ENCODE measurements at places on chromosomes 16 and 17. TPM values are rescaled to one million over a fixed set of nuclear protein-coding genes. Genes with fewer than 3 reads are reported as not detected.

CX3CL1 gene
- 47.5 TPM for total RNA-seq

HSBP1 gene
- total RNA-seq, result 86.2 TPM

CLCN7 gene
- total RNA-seq, result 138 TPM

CACNA1H gene
- 10.9 TPM for total RNA-seq

MRPS23 gene
- 36.0 TPM for total RNA-seq

NEUROD2 gene
- total RNA-seq, result not detected

SYT17 gene
- total RNA-seq, result 13.7 TPM

NATD1 gene
- 19.5 TPM for total RNA-seq

CACNG5 gene
- not detected for total RNA-seq

MTHFSD gene
- 18.7 TPM for total RNA-seq

- H3K27me3 ChIP-seq, result no peaks in the 10 kb centered on the region
- H3K27ac ChIP-seq, result no peak overlapping the region
- H3K36me3 ChIP-seq, result no peaks in the 10 kb centered on the region
- no peak overlapping the region for H3K4me3 ChIP-seq
Measured at GRCh38 chr16:64841071-64841470, 280.8 kb downstream of the CDH11 start.

GRCh38 chr16:11452746-11453389 is 107.6 kb downstream of the RMI2 start:
- no peaks in the 10 kb centered on the region for H3K4me1 ChIP-seq
- no peak overlapping the region for H3K4me3 ChIP-seq
- no peaks in the 10 kb centered on the region for H3K27me3 ChIP-seq
- no peaks in the 10 kb centered on the region for H3K36me3 ChIP-seq
- no peak overlapping the region for H3K27ac ChIP-seq
- DNase-seq, result no peak

GRCh38 chr17:18626152-18626870 is 17.9 kb downstream of the TBC1D28 start:
- H3K27ac ChIP-seq, result no peak overlapping the region
- peak; percentile 54 for DNase-seq
- peak overlapping the region; percentile 50 for H3K4me3 ChIP-seq
- H3K27me3 ChIP-seq, result no peaks in the 10 kb centered on the region

DNA sequence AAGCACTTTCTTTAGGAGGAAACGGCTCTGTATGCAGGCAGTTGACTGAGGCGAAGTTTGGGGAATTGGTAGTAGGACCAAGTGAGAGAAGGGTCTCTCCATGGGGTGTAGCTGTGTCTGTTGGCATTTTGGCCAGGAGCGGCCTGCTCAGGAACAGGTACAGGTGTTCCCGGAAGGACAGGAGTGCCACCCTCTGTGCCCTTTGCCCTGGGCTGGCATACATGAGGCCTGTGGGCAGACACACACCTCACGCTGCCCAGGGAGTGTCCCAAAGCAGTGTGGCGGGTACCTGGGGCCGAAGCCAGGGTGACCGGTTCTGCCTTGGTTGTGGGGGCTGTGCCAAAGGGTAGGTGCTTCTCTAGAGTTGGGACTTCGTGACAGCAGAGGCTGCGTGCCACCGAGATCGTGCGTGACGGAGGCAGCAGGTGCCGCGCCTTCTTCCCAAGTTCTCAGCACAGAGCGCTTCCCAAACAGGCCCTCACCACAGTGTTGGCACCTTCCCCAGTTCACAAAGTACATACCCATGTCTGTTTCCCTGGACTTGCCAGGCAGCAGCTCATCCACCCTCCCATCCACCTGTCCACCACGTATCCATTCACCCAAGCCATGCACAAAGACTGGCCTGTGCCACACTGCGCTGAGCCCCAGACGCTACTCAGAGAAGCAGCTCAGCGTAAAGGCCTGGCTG is 19.9 kb upstream of the TCF25 start:
- H3K4me3 ChIP-seq, result no peak overlapping the region
- H3K36me3 ChIP-seq, result no peaks in the 10 kb centered on the region
- H3K27ac ChIP-seq, result no peak overlapping the region
- no peaks in the 10 kb centered on the region for H3K27me3 ChIP-seq
- DNase-seq, result no peak

GRCh38 chr16:89369266-89369895 is 121.0 kb downstream of the ANKRD11 start:
- H3K27me3 ChIP-seq, result no peaks in the 10 kb centered on the region
- peaks cover 50% of the 10 kb centered on the region for H3K4me1 ChIP-seq
- no peak overlapping the region for H3K4me3 ChIP-seq
- peaks cover 5% of the 10 kb centered on the region for H3K36me3 ChIP-seq
- H3K27ac ChIP-seq, result no peak overlapping the region
- DNase-seq, result peak; percentile 42

GRCh38 chr16:67129422-67129821 is 19.7 kb downstream of the PHAF1 start:
- H3K27ac ChIP-seq, result no peak overlapping the region
- DNase-seq, result no peak
- no peaks in the 10 kb centered on the region for H3K27me3 ChIP-seq
- H3K4me3 ChIP-seq, result no peak overlapping the region
- H3K36me3 ChIP-seq, result peaks cover 66% of the 10 kb centered on the region
- H3K4me1 ChIP-seq, result no peaks in the 10 kb centered on the region

DNA sequence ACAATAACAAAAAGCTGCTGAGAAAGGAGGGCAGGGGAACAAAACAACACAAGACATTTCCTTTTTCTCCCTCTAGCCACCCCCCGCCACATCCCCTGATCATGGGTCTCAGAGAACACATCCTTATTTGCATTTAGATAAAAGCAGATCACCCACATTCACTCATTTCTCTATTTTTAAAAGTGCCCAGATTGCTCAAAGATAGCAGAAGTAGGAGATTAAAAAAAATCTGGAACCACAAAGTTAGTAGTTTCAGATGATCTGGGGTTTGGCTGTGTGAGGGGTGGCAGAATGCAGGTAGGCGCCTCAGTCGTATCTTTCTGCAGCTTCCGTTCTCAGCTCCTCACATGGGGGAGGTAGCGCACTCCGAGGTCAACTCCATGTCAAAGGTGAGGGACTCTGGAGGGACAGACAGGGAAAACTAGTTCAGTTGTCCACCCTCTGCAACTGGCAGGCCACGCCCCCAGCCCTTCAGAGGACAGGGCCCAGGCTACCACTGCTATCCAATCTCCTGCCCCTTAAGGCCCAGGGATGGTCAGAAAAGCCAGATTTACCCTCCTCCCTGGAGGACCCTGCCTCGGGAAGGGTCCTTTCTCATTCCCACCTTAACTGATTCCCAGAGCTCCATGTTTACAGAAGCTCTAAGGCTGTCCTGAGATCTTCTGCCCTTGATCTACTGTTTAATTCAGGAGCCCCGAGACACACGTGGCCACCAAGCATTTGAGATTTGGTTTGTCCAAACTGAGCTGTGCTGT is 27.3 kb downstream of the STAT5A start:
- DNase-seq, result no peak
- H3K4me1 ChIP-seq, result peaks cover 36% of the 10 kb centered on the region
- peak overlapping the region; percentile 11 for H3K27ac ChIP-seq

DNA sequence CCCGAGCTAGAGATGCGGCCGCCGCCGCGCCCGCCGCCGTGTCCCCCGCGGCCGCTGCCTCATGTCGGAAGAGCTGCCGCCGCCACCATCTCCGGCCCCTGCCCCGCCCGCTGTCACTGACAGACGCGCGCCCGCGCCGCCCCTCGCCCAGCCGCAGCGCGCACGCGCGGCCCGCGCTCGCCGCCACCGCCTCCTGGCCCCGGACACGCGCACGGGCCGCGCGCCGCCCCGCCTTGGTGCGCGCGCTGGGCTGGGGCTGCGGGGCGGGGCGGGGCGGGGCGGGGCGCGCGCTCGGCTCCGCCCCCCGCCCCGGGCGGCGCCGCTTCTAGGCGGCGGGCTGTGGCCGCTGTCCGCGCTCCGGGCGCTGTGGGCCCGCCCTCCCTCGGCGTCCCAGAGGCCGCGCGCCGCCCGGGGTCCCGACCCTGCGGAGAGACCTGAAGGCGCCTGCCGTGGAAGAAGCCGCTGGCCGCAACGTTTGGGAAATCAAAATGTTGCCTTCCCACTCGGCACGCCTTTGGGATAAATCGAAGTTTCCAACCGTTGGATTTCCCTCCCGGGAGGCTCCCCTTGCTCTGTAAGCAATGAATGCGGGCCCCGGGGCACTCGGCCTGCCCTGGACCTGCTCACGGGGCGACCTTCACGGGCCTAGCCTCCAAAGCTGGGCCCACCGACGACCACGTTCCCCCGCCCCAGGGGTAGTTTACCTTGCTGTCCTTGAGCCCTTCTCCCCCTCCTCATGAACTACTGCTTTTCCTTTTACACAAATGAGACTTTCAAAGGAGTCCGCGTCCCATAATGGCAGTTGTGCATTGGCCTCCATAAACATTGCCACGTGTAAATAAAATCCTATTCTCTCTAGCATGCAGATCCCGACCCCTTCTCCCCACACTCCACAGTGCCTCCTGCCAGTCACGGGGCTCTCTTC is at the start of gene ADCY9:
Gene ADCY9 (minus strand): TSS at position 118 of the 925 bp plus-strand sequence. CDS start 1,000 bp downstream, outside the sequence.
- no peaks in the 10 kb centered on the region for H3K36me3 ChIP-seq
- H3K27ac ChIP-seq, result peak within 1 kb of the TSS; percentile 80
- no peaks in the 10 kb centered on the region for H3K27me3 ChIP-seq
- peak within 1 kb of the TSS; percentile 76 for H3K4me3 ChIP-seq
- peak; percentile 91 for DNase-seq

- H3K4me1 ChIP-seq, result no peaks in the 10 kb centered on the region
- DNase-seq, result no peak
- H3K4me3 ChIP-seq, result no peak overlapping the region
- H3K36me3 ChIP-seq, result no peaks in the 10 kb centered on the region
- H3K27ac ChIP-seq, result no peak overlapping the region
Measured at GRCh38 chr17:10745231-10745630, 15.4 kb upstream of the TMEM220 start.

- H3K4me3 ChIP-seq, result no peak overlapping the region
- no peaks in the 10 kb centered on the region for H3K27me3 ChIP-seq
- DNase-seq, result peak; percentile 74
Measured at GRCh38 chr17:75124041-75124818, 7.3 kb downstream of the NT5C start.

- H3K36me3 ChIP-seq, result no peaks in the 10 kb centered on the region
- no peaks in the 10 kb centered on the region for H3K27me3 ChIP-seq
Measured at GRCh38 chr17:76252040-76252954, 12.0 kb upstream of the RNF157 start.

DNA sequence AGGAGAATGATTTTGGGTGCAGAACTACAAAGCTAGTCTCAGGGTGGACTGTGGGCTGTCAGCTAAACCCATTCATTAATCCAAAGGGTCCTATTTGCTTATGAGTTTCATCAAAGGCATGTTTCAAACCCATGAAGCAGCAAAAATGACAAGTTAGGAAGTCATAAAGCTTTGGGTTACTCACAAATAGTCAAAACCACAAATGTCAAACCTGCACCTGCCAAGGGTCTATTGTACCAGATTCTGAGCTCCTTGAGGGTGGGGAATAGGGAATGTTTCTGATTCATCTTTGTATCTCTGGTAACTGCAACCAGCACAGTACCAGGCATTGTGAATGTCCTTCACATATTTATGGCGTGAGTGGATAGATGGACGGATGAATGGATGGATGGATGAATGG is 317.7 kb downstream of the MAF start:
- no peak overlapping the region for H3K4me3 ChIP-seq
- no peak for DNase-seq
- H3K36me3 ChIP-seq, result no peaks in the 10 kb centered on the region
- peaks cover 13% of the 10 kb centered on the region for H3K4me1 ChIP-seq

- no peaks in the 10 kb centered on the region for H3K27me3 ChIP-seq
- DNase-seq, result no peak
- H3K4me1 ChIP-seq, result no peaks in the 10 kb centered on the region
Measured at GRCh38 chr16:26963109-26963508, 103.6 kb upstream of the C16orf82 start.

GRCh38 chr16:87207965-87208364 is 109.2 kb downstream of the C16orf95 start:
- peaks cover 4% of the 10 kb centered on the region for H3K4me1 ChIP-seq
- no peaks in the 10 kb centered on the region for H3K27me3 ChIP-seq

DNA sequence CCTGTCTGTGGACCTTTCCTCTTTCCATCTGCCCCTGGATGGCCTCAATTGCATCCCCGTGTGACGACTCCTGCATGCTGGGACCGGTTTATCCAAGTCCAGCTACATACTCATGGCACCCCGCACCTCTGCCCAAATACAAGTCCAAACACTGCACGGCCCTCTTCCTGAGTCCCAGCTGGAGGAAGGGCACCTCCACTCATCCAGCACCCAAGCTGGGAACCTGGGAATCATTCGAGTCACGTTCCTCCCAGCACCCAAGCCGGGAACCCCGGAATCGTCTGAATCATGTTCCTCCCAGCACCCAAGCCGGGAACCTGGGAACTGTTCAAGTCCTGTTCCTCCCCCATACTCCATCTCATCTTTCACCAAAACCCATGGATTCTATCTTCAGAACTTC is 10.2 kb downstream of the TRARG1 start:
- no peak overlapping the region for H3K4me3 ChIP-seq
- no peak overlapping the region for H3K27ac ChIP-seq
- no peaks in the 10 kb centered on the region for H3K4me1 ChIP-seq

DNA sequence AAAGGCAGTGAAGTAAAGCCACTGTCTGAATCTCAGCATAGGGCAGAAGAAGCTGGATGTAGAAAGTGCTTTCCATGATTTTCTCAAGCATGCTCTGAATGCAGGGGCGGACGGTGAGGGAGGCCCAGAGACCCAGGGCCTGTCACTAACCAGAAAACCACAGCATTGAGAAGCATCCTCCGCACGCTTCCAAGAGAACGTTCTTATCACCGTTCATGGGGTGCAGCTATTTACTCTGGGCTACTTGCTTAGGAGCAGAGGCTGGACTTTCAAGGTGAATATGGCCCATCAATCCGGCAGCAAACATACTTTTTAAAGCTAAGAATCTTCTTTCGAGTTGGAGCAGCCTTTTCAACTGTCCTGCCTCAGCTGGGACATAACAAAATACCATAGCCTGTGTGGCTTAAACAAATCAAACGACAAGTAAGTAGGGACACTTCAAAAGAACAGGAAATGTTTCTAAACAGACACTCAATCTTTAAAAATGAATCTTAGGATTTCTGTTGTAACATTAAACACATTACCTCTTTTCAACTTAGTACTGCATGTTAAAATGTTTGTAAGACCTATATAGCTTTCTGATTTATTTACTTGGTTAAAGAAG is 46.5 kb upstream of the CDRT4 start:
- H3K4me3 ChIP-seq, result no peak overlapping the region
- H3K4me1 ChIP-seq, result peaks cover 15% of the 10 kb centered on the region
- DNase-seq, result no peak

- no peaks in the 10 kb centered on the region for H3K27me3 ChIP-seq
- H3K4me3 ChIP-seq, result peak overlapping the region; percentile 67
- H3K4me1 ChIP-seq, result peaks cover 54% of the 10 kb centered on the region
- H3K36me3 ChIP-seq, result peaks cover 31% of the 10 kb centered on the region
- peak overlapping the region; percentile 91 for H3K27ac ChIP-seq
- peak; percentile 87 for DNase-seq
Measured at GRCh38 chr17:1485423-1486376, 6.8 kb downstream of the MYO1C start.

All from upper lobe of right lung (tissue), 1 donor.